ENCODE measurements at places on chromosomes 1 and 21.

- no peak for DNase-seq
These were observed 11.7 kb upstream of the AK2 start for GRCh38 chr1:33048426-33048825.

GRCh38 chr1:167708940-167709389 lies 12.8 kb upstream of the MPZL1 start:
- peak; percentile 25 for DNase-seq

DNA sequence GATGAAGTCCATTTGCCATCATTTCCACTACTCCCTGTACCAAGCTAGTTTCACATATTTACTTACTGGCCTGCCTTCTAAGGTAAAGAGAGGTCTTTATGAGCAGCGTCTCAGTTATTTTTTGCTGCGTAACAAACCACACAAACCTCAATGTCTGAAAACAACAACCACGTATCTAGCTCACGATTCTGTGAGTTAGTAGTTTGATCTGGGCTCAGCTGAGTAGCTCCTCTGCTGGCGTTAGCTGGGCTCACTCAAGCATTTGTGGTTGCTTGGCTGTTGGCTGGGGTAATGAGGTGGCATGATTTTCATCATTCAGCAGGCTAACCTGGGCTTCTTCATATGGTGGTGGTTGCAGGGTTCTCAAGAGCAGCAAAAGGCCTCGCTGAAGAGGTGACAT lies 225.4 kb downstream of the FOXD2 start:
- DNase-seq = no peak

GRCh38 chr1:25503551-25504426 lies 39.6 kb upstream of the LDLRAP1 start:
- peak; percentile 44 for DNase-seq

DNA sequence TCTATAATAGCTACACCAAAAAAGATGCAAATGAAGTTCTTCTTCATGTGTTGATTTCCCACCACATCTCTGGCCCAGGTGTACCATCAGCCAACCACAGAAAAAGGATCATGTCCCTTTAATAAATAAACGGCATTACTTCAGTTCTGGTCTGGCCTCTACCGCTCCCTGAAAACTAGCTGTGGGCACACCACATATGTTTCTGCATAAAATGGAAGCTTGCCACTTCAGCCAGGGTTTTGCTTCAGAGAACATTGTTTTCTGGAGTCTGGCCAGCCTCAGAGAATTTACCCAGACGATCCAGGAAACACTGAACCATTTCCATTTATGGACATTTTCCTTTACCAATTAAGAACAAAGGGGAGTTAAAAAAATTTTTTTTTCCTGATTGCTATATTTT lies 5.8 kb upstream of the LAMC2 start:
- DNase-seq = no peak

- DNase-seq = no peak
These were observed at the start of gene TNFSF4 for GRCh38 chr1:173206816-173207568. TNFSF4 (minus strand) TSS chr1:173207331; CDS start chr1:173207176, 155 bp downstream.

GRCh38 chr21:18989953-18990495 lies 586.4 kb upstream of the TMPRSS15 start:
- no peak for DNase-seq

- DNase-seq = no peak
These were observed 32.6 kb downstream of the NIBAN1 start for GRCh38 chr1:184941735-184942134.

DNA sequence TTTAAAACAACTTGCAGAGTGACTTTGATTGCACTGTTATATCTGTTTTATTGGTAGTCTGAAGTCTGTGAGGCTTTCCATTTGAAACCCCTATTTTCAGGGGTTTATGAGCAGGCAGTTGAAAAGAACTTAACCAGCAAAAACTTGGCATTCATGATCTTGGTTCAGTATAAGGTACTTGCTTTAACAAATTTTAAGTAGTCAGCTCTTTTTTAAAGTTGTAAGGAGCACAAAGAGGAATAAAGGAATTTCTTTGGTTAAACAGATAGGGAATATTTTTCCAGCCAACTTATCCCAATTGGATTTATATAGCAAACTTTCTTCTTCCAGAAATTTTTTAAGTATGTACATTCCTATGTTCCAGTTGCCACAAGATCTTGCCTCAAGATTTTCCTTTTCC lies 138.2 kb downstream of the RASAL2 start:
- no peak for DNase-seq

- no peak for DNase-seq
These were observed 20.9 kb downstream of the ZBTB40 start for GRCh38 chr1:22472596-22472995.

GRCh38 chr1:39214714-39214997 lies 10.2 kb downstream of the MACF1 start:
- DNase-seq = no peak

DNA sequence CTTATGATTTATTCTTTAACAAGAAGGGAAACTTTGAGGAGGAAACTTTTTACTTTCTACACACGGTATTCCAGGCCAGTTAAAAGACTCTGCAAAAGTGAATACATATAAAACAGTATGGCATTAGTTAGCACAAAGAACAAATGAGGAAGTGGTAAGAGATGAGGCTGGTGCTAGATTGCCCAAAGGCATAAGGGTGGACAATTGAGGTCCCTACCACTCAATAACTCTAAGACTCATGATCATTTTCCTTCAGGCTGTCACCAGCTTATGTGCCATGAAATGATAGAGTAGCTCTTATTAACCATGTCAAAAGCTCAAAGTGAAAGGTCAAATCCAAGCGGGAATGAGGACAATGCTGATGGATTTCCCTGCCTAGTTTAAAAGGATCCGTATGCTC lies 124.5 kb downstream of the TBX15 start:
- DNase-seq = no peak

GRCh38 chr21:41616031-41616591 lies 108.2 kb upstream of the TMPRSS2 start:
- no peak for DNase-seq

DNA sequence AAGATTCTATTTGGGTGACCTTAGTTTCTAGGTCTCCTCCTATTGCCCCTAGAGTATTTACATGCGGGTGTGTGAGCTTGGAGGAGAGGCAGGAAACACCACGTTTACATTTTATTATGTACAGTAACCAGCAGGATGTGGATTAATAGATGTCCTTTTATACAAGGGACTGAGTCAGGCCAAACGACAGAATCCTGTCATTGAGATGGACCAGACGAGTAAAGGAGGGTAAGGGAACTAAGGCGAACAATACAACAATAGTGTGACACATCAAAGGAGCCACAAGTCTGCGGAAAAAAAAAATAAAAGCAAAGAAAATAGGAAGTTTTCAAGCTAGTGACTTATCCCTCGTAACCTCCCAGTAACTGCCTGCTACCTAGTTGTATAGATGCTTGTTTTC lies 151.1 kb downstream of the GABPA start:
- no peak for DNase-seq

GRCh38 chr1:11985171-11985570 lies 4.9 kb downstream of the MFN2 start:
- no peak for DNase-seq

- no peak for DNase-seq
These were observed 101.5 kb upstream of the ZNF644 start for GRCh38 chr1:91123319-91123718.

GRCh38 chr21:27240839-27241238 lies 274.0 kb upstream of the ADAMTS5 start:
- no peak for DNase-seq

- no peak for DNase-seq
These were observed 30.0 kb downstream of the C2CD2 start for GRCh38 chr21:41923631-41924367.

- DNase-seq = no peak
These were observed 34.9 kb upstream of the TMEM52 start for GRCh38 chr1:1954015-1954414.

DNA sequence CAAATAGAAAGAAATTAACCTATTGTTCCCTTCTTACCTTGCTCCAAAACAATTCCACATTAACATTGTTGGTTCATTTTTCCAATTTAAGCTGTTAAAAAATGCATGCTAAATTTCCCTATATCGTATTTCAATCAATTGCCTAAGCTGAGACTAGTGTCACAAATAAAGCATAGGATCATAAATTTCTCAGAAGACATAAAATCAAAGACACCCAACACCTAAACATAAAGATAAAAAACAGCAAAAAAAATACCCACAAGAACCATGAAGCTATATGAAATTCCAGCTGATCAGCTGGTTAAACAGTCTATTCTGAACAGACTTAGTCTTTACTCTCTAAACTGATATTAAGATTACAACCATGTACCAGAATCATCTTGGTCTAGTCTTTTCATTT lies 32.3 kb downstream of the ACBD6 start:
- DNase-seq = no peak

GRCh38 chr1:172582889-172583288 lies 49.9 kb downstream of the SUCO start:
- no peak for DNase-seq

Measured in memory B cell (primary cell).